NCI-H187 (cell line): ENCODE measurements at places on chromosomes 6 and 20.

GRCh38 chr6:112202639-112203341 lies 51.6 kb downstream of the LAMA4 start:
- no peak for DNase-seq

- DNase-seq, result no peak
Observed at GRCh38 chr6:35319346-35320030, 21.9 kb downstream of the DEF6 start.

DNA sequence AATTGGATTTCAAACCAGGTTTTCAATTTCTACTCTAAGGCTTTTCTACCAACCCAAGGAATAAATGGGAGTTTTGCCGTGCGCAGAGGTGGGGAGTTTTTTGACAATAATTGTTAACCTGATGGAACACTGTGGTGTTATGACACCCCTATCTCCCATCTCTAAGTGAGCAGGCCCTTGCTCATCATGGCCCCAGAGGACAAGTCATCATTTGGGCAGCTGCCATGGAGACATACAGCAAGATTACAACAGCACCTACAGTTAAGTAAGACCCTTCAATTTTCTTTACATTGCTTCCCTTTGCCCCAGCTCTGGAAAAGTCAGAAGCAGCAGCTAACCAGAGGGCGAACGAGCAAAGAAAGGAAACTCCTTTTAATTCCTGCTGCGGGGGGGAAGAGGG lies 54.3 kb downstream of the ADGRF5 start:
- DNase-seq, result no peak

DNA sequence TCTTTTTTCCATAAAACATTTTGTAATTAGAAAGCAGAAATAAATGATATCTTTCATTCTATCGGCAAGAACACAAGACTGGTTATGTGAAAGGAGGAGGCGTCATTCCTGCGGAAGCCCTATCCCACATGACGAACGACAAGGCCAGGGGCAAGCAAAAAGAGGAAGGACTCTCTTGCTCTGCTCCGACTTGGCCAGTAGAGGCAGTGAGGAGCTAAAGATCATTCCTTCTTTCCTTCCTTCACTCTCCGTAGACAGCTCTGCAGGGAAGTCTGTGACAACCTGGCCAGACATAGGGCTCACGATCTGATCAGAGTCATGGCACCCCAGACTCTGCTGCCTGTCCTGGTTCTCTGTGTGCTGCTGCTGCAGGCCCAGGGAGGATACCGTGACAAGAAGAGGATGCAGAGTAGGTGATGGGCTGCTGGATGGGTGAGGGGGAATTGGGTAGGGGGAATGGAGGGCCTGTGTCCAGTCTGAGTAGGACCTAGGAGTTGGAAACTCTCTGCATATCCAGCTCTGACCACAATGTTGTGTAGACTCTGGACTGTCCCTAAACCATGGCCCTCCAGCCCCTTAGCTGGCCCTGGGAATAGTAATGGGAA lies at the start of gene WFDC10A:
Gene WFDC10A, plus strand, starts transcription at position 244 of the 605 bp plus-strand sequence. Its CDS starts 75 bp downstream, at position 319.
- DNase-seq, result no peak

- DNase-seq, result no peak
Observed at GRCh38 chr6:84707171-84707570, 57.2 kb downstream of the TBX18 start.

DNA sequence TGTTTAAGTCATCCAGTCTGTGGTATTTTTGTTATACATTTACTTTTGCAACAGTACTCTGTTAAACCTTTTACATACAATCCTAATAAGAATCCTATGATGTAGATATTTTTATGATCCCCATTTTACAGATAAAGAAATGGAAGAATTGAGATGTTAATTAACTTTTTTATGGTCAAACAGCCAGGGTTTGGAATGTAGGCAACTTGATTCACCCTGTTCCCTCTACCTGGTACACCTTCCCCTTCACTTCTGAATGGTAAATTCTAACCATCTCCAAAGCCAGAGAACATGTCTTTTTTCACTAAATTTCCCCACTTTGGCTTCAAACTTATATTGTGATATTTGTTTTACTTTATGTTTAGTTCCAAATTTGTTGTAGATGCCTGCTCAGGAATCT lies 300.1 kb downstream of the PHF3 start:
- DNase-seq, result no peak

GRCh38 chr20:59217173-59217572 lies 53.6 kb downstream of the ZNF831 start:
- no peak for DNase-seq

DNA sequence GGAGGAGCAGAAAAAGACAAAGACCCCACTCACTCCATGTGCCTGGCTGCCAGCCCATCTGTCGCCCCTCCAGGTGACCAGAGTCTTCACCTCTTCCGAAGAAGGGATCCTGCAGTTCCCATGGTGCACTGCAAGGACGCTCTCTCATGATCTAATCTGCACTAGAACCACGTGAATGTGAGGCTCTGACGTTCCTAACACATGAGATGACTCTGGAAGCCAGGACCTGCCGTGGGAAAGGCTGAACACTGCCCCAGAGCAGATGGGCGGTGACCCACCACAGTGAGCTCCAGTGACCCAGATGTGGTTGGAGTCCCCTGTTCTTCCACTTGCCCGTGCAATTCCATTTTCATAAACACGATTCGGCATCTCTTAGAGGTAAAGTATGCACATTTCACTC lies 39.6 kb upstream of the PDE10A start:
- DNase-seq, result no peak

GRCh38 chr6:31453259-31453658 lies 44.7 kb upstream of the MICB start:
- no peak for DNase-seq

DNA sequence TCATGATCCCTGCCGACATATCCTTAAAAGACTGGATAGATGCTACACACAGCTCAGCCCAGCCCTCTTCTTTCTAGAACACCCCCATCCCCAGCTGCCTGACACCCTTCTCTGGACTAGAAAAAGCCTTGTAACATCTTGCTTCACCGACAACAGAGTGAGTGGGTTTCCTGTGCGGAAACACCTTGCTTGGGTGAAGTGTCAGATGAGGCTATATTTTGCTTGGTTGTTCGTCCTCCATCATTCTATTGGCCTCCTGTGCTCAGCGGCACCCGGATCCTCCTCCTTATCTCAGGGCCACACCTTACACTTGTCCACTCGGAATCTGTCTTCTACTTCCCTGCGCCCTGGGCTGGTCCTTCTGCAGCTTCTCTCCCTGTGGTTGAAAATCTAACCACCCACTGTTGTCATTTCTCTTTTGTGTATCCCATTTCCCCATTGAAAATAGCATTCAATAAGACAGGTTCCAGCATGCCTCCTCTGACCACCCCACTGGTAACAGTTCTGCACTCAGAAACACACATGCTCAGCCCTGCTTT lies 101.3 kb upstream of the MLN start:
- peak; percentile 35 for DNase-seq

- no peak for DNase-seq
Observed at GRCh38 chr6:82869493-82869892, 196.1 kb downstream of the UBE3D start.

- DNase-seq, result no peak
Observed at GRCh38 chr6:146161664-146162063, 132.8 kb downstream of the GRM1 start.

DNA sequence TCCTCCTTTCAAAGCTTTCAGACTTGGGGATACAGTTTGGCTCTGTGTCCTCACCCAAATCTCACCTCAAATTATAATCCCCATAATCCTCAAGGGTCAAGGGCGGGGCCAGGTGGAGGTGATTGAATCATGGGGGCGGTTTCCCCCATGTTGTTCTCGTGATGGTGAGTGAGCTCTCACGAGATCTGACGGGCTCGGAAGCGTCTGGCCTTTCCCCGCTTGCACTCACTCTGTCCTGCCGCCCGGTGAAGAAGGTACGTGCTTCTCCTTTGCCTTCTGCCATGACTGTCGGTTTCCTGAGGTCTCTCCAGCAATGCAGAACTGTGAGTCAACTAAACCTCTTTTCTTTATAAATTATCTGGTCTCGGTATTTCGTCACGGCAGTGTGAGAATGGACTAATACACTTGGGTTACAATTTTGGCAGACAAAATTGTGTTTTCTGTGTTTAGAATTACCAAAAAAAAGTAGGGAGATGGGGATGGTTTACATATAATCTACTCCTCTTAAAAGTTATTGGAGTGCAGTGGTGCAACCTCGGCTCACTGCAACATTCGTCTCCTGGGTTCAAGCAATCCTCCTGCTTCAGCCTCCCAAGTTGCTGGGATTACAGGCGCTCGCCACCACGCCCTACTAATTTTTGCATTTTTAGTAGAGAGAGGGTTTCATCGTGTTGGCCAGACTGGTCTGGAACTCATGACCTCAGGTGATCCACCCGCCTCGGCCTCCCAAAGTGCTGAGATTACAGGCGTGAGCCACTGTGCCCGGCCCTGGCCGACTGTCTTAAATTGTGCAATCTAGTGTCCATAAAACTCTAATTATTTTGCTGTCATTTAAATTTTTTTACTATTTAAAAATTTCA lies 33.6 kb upstream of the PXDC1 start:
- no peak for DNase-seq

GRCh38 chr6:8238773-8239683 lies 136.7 kb upstream of the EEF1E1 start:
- DNase-seq, result no peak

DNA sequence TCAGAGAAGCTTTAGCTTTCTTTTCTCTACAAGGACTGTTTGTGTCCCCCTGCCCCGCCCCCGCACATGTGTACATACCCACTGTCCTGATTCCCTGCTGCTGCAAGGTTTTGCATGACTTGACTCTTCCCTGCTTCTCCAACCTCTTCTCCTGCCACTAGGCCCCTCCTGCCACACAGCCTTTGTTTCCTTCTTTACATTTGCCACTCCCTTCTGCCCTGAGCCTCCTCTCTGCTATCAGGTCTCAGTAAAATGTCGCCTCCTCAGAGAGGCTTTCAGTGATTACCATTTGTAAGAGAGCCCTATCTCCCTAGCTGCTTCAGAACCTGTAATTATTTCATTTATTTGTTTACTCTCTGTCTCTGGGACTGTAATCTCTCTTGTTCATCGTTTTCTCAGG lies 56.4 kb upstream of the VSTM2L start:
- peak; percentile 94 for DNase-seq

GRCh38 chr6:82906951-82907350 lies 158.7 kb downstream of the UBE3D start:
- no peak for DNase-seq

- DNase-seq, result no peak
Observed at GRCh38 chr6:148831531-148831930, 84.7 kb downstream of the UST start.

DNA sequence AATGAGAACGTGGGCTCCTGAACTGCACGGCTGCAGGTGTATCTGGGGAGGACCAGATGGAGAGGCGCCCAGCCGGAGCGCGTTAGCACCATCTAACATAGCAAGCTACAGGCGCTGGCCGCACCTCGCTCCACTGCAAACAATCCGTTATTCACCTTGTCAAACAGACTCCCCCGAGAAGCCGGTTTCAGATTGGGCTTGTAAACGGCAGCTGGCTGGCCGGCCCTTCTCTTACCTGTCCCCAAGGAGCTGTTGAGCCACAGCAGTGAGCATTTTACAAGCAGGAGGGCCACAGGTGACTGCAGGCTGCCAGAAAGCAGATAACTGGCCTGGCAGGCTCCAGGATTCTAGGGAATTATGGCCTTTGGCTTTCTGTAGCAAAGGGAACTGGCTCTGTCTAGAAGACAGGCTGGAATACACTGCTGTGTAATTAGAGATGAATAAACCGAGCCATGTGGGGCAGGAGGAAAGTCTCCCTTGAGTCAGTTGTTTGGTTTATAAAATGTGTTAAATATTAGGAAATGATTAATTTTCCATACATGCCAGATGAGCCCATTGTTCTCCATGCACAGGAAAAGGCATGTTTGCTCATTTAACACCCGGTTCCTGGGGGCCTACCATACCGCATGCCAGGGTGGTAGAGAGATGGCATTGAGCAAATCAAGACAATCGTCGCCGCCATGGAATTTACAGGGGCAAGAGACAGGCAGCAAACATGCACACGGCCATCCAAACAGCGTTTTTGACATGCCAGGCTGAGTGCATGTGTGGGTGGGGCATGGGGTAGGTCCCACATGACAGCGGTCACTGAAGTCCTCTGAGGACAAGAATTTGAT lies 159.3 kb downstream of the NFATC2 start:
- peak; percentile 64 for DNase-seq

DNA sequence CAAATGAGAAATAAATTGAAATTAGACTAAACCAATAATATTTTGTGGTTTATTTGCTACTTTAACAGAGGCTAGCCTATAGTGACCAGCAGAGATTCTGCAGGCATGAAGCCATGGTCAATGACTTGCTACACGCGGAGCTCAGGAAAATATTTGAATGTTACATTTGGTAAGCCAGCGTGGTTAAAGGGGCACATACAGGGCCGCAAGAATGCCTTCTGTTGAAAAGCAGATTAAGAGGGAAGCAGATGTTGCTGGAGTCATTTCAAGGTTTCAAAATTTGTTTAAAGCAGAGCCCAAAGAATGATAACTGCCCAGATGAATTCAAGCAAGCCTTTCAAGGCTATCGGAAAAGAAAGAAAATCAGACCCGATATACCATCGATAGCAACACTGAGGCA lies 294.3 kb upstream of the MAN1A1 start:
- DNase-seq, result no peak

GRCh38 chr20:889932-890463 lies 26.1 kb downstream of the ANGPT4 start:
- no peak for DNase-seq

- no peak for DNase-seq
Observed at GRCh38 chr6:30775104-30775503, 30.8 kb upstream of the IER3 start.

DNA sequence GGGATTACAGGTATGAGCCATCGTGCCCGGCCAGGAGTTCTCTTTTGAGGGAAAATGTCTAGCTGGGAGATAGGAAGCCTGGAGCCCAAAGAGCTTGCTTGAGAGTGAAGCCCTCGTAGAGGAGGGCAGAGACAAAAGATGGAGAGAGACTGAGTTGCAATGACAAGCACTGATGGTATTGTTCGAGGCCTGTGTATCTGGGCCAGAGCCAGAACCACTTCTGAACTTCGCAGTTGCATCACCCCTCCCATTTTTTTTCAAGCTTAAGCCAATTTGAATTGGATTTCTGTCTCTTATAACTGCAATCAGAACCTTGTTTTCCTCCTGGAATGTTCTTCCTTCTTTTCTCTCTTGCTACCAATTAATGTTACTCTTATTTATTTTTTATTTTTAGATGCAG lies 83.1 kb downstream of the KCNB1 start:
- no peak for DNase-seq
